Smooth muscle cell of the brain vasculature (primary cell): ENCODE measurements at places on chromosomes 16 and 17.

GRCh38 chr17:3835410-3836229 is 10.4 kb downstream of the NCBP3 start:
- no peak for DNase-seq

DNA sequence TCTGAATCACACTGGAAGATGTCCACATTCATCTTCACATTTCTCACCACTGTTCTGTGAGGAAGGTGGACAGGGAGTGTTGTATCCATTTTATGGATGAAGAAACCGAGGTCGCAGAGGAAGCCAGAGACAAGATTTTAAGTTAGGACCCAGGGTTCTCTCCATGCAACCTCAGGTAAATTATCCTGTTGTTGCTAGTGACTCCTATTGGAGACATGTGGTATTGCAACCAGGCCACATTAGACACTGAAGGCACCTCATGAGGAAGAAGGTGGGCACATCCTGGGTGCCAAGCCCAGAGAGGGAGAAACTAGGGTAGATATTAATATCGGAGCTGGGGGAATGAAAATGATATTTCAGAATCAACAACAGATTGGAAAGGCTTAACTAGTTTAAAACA is 8.5 kb upstream of the WNT9B start:
- no peak for DNase-seq

DNA sequence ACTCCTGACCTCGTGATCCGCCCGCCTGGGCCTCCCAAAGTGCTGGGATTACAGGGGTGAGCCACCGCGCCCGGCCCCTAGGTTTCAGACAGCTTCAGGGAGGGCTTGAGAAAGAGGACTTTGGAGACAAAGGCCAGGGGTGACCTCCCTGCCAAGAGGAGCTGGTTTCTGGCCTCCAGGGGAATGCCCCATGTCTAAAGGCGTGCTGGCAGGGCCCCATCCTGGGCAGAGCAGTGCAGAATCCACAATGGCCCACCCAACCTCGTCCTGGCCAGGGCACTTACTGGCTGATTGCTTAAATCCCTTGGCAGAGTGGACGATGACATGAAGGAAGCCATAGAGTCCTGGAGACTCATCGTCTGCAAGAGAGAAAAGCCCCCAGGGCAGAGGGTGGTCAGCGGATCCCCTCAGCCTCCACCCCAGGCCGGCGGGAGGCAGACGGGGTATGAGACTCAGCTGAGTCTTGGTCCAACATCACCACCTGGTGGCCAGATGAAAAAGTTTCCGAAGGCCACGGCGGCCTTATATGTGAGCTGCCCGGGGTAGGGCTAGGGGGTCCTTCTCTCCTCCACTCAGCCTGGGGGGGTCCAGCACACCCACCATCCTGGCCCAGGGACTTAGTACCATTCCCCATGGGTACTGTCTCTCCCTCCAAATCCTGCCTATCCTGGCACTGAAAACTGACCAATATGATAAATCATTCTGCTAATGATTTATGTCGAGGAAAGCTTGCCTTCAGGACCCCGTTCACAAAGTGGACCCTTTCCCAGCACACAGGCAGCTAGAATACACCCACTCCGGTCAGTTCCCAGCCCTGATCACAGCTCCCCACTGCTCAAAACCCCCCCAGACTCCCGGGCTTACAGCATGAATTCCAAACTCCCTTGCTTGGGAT is 59.1 kb downstream of the TIMM22 start:
- no peak for DNase-seq

GRCh38 chr17:4272213-4272971 is 8.6 kb upstream of the ANKFY1 start:
- no peak for DNase-seq

- peak; percentile 13 for DNase-seq
Measured at GRCh38 chr16:70298988-70299938, at the start of gene DDX19B. Gene DDX19B, plus strand, starts transcription at chr16:70299186. Its CDS starts 112 bp downstream, at chr16:70299298.

GRCh38 chr17:80990921-80991644 is 558 bp upstream of the CHMP6 start:
- no peak for DNase-seq

- no peak for DNase-seq
Measured at GRCh38 chr17:2883544-2884213, 87.4 kb downstream of the RAP1GAP2 start.

- no peak for DNase-seq
Measured at GRCh38 chr17:5598457-5598856, 14.1 kb upstream of the NLRP1 start.
